BE2C (cell line): ENCODE measurements at places on chromosomes 16 and 17.

DNA sequence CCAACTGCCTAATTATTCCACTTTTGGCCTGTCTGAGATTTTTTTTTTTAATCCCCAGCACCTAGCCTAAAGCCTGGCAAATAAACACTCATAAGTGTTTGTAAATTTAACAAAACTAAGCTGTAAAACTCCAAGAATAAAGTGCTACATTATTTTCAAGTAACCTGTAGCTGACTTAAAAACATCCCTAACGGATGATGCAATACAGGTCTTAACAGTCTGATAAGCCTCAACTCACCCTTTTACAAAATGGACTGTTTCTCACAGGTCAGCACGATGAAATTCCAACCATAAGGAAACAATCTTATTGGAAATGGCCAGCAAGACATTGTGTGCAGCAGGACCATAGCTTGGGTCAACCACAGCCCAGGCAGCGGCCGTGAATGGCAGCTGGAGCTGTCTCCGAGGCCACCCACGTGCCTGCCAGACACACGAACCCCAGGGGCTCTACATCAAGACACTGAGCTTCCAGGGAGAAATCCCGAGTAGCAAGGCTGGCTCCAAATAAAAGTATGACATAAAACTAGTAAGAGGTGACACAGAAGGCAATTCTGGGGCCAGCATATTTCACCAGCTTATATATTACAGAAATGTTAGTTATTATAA, 58.9 kb downstream of the NDEL1 start:
- no peak for DNase-seq

GRCh38 chr17:50675627-50676026, 32.1 kb downstream of the ANKRD40 start:
- peak; percentile 4 for DNase-seq

- no peak for DNase-seq
Measured at GRCh38 chr16:57255686-57256415, 10.8 kb downstream of the ARL2BP start.

- no peak for DNase-seq
Measured at GRCh38 chr17:1498233-1498632, 5.7 kb upstream of the MYO1C start.

GRCh38 chr17:38544175-38544838, 61.4 kb downstream of the SRCIN1 start:
- no peak for DNase-seq

GRCh38 chr16:88700636-88701482, 5.3 kb downstream of the RNF166 start:
- DNase-seq = no peak
